ENCODE measurements at places on chromosomes 3 and 15.

DNA sequence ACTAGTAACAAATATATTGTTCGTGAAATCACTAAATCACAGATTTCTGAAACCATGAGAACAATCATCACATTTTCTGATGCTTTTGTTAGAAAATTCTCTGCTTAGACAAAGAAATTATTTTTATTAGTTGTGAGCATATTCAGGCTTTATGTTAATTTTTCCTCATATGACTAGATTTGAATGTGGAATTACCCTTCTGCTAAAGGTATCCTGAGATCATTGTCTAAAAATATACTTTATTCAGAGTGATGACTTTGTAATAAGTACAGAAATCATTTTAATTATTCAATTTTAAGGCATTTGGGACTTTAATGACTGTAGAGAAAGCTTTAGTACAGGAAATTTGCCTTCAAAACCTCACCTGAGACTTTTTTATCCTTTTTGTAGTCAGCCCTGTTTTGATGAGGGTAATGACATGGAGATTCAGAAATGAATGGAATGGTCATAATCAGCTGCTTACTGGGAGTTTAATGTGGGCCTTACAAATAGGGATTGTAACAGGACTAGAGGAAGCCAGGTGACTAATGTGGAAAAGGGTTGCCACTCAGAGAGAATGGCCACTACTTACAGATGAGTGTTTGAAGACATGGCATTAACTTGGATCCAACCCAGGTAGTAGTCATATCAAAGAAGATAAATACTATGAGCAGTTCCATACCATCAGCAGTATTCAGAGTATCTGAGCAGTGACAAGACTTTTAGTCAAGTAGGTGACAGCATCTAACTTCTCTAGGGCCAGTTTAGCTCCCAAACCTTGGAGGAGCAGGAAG lies 148.3 kb downstream of the MBNL1 start:
- DNase-seq, result no peak

DNA sequence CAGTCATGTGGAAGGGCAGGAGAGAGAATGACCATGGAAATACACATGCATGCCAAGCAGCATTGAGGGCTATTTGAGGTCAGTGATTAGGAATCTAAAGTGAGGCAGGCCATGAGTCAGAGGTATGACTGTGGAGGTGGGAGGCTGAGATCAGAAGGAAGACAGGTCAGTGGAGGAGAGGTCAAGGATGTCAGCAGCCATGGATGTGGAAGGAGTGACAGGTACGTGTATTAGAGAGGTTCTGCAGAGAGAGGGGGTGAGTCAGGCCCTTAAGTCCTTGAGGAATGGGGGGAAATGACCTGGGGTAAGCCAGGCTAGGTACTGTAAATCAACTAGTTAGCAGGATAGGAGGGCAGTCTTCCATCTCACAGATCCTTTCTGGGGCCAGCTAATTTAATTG lies 166.6 kb downstream of the ANO10 start:
- DNase-seq, result no peak

- DNase-seq, result peak; percentile 76
Measured at GRCh38 chr15:38817427-38818156, 253.0 kb upstream of the RASGRP1 start.

DNA sequence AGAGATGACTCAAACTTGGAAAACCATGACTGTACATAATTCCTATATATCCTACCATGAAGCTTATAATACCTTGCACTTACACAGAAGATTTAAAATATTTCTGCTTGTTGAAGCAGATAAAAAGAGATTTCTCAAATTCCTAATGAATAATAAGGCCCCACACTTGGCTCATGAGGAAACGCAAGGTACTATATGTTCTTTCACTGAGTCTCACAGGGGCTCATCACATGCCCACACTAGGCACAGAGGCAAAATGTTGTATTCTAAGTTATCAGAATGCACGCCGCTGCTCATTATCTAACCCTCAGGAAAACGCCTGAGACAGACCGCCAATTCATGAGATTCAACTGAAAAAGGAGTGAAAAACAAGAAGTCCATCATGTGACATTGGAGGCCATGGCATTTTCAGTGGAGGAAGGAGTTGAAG lies 5.6 kb downstream of the MYO1E start:
- DNase-seq, result no peak

- DNase-seq, result peak; percentile 21
Measured at GRCh38 chr15:23467110-23467600, 20.1 kb upstream of the GOLGA6L2 start.

- DNase-seq, result no peak
Measured at GRCh38 chr3:4474683-4475490, 7.8 kb upstream of the SUMF1 start.

GRCh38 chr3:67109651-67110204 lies 111.6 kb downstream of the KBTBD8 start:
- peak; percentile 25 for DNase-seq

DNA sequence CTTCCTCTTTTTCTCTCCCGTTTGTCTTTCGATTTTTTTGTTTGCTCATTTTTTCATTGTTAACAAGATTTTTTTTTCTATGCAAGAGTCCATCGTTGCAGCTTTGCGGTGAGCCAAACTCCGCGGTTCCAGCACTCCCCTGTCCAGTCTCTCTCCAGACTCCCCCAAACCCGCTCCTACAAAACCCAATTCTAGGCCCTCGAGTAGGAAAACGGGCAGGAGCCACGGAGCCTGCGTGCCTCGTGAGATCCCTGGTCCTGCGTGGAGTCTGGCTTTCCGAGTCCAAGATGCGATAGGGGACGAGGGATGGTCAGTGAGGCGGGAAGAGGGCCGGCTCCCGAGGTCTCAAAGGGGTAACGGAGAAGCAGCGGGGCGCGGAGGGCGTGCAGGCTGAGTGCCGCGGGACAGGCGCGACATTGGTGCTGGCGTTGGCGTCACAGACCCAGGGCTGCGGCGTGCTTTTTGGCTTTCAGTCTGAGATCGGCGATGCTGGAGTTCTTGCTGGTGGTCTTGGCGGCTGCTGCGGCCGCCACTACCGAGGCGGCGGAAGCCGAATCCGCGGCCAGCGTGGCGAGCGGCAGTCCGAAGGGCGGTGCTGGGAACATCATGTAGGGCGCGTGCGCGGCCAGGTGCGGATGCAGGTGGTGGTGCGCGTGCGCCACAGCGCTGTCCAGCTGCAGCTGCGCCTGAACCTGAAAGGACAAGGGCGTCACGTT lies 8.5 kb downstream of the SHOX2 start:
- peak; percentile 97 for DNase-seq

DNA sequence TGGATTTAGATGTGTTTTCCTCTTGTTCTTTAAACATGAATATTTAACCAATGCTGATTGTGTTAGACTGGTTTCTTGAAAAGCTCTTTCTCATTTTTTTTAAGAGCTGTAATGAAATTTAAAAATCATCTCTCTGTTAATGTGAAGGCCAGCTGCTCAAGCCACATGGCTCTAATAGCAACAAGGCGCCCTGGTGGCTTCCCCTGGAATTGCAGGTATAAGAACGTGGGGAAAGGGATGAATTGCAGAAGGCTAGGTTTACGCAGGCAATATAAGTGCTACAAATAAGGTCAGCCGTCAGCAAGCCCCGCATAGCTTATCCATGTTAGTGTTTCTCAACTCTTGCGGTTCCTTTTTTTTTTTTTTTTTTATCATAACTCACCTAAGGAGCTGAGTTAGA lies 108.5 kb downstream of the SAMMSON start:
- DNase-seq, result no peak

GRCh38 chr15:53759411-53759931 lies at the start of gene WDR72:
Gene WDR72 (minus strand): TSS chr15:53759663. CDS start chr15:53733149, 26,514 bp downstream.
- no peak for DNase-seq

DNA sequence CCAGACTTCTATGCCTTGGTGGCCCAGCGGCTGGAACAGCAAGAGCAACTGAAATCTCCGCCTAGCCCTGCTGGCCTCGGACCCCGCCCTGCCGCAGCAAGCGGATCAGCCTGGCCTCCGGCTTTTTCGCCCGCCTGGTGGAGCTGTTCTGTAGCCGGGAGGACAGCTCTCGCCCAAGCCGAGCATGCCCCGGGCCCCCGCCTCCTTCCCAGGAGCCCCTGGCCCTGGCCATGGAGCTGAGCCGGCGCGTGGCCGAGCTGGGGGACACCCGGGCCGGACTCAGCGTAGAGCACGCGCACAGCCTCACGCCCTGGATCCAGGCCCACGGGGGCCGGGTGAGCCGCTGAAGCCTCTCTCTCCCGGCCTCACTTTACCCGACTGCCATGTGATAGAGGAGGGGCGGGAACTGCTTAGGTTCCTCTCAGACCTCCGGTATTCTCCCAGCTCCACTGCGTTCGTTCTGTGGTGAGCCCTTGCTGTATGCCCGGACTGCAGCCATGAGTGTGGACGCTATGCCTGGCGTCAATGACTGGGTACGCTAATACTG lies 24.1 kb upstream of the MRPL3 start:
- no peak for DNase-seq

DNA sequence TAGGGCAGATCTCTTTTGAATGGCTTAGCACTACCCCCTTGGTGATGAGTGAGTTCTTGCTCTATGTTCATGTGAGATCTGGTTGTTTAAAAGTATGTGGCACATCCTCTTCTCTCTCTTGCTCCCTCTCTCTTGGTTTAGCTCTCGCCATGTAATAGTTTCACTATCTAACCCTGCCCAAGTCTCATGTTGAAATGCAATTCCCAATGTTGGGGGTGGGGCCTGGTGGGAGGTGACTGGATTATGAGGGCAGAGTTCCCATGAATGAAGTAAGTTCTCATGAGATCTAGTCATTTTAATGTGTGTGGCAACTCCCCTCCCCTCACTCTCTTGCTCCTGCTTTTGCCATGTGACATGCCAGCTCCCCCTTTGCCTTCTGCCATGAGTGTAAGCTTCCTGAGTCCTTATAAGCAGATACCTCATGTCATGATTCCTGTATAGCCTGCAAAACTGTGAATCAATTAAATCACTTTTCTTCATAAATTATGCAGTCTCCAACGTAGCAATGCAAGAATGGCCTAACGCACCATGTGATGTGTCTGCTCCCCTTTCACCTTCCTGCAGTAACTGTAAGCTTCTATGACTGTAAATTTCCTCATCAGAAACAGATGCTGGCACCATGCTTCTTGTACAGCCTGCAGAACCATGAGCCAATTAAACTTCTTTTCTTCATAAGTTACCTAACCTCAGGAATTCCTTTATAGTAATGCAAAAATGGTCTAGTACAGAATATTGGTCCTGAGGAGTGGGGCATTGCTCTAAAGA lies 74.8 kb upstream of the KCNH8 start:
- DNase-seq, result no peak

DNA sequence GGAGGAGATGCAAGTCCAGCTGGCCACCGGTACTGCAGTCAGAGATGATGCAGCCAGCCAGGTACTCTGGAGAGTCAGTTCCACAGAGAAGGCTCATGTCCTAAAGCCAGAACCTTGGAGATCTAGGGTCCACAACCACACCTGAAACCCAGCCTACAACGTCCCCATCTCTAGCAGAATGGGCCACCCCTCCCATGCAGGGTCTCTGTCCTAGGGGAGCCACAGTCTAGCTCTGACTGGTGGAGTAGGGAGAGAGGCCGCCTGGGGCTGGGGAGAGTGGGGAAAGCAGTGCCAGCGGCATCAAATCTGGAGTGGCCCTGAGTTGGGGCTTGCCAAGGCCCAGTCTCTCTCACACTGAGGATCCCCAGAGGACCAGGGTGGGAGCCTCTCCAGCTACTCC lies 43.5 kb downstream of the PTH1R start:
- no peak for DNase-seq

DNA sequence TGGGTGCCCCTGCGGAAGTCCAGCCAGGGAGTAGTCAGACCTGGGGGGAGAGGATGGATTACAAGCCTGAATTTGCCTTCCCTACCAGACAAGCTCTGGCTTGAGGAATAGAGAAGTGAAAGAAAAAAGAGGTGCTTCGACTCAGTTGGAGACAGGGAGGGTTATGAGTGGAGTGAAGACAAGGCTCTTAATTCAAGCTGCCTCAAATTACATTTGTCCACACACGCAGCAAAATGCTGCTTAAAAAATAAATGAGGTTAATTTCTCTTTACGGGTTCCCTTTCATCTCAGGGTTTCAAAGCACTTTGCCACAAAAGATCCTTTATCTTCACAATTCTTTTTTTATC lies 49.0 kb upstream of the SLC4A7 start:
- DNase-seq, result no peak

DNA sequence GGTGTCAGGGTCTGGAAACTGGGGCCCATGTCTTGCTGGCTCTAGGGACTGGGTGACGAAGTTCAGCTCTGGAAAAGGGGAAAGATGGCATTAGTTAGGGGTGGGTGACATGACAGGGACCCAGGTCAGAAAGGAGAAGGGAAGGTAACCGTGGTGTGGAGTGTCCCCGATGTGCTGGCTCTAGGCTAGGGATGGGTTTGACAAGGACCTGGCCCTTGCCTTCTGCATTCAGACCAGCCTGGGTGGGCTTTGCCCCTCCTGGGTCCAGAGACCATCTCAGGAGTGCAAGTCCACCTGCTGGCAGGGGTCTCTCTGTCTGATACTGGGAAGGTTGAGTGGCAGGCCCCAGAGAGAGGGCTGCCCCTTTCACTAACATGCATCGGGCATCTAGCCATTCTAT lies 28.7 kb upstream of the ATP2B2 start:
- no peak for DNase-seq

- no peak for DNase-seq
Measured at GRCh38 chr3:178585454-178585853, 49.2 kb downstream of the KCNMB2 start.

GRCh38 chr3:38401246-38401962 lies 52.3 kb upstream of the ACVR2B start:
- DNase-seq, result no peak

GRCh38 chr3:179402963-179403362 lies 48.3 kb downstream of the GNB4 start:
- no peak for DNase-seq

- DNase-seq, result no peak
Measured at GRCh38 chr3:66073464-66074141, 34.9 kb upstream of the MAGI1 start.

DNA sequence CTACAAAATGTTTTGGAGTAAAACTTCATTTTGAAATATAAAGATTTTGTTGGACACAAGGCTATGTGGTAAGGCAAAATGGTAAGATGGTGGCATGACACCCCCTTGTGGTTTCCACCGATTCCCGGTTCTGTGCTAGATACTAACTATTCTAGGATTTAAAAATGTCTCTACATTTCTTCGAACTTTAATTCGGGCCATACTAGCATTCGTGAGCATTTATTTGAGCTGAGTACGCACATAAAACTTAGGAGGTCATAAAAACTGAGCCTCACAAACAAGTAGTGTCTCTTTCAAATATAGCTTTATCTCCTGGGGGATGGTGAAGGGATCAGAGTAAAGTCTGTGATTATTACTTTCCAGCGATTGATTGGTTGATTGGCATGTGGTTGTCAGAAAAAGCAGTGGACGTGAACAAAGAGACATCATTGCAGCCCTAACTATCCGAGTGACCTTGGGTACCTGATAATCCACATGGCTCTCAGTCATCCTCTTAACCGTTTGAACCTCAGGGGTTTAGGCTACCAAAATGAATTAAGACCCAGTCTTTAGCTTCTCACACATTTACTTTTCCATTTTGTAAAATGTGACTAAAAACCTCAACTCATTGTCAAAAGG lies 1.1 kb upstream of the ZNF639 start:
- peak; percentile 31 for DNase-seq

- no peak for DNase-seq
Measured at GRCh38 chr3:11495948-11496557, 147.7 kb downstream of the VGLL4 start.

- no peak for DNase-seq
Measured at GRCh38 chr15:37262922-37263608, 162.7 kb upstream of the MEIS2 start.

All from NCI-H2081 (cell line).